ENCODE measurements at places on chromosomes 5 and 9. TPM values are rescaled to one million over a fixed set of nuclear protein-coding genes. Genes with fewer than 3 reads are reported as not detected.

The DBH gene
- total RNA-seq: 1.0 TPM

The DYNC2I2 gene
- total RNA-seq: 34.1 TPM

The EGFL7 gene
- total RNA-seq: 8.7 TPM

The COL23A1 gene
- total RNA-seq: not detected

The SH3TC2 gene
- total RNA-seq: 1.3 TPM

The ST8SIA4 gene
- 19.2 TPM for total RNA-seq

DNA sequence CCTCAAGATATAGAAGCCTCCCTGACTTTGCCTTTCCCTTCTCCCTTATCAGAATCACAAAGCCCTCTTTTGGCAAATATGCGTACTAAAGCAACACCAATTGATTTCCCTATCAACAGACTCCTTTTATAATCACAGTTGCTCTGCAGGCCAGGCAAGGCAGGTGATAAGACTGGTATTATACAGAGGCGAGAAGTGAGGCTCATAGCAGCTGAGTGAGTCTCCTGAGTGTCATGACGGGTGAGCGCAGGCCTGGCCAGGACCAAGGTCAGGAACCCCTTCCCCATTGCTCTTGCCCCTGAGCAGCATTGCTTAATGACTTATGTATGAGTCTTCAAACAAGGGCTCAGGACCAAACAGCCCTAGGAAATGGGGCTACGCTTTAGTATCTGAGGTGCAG is 70.8 kb downstream of the FBXO38 start:
- ATAC-seq: no peak

GRCh38 chr9:109997682-109998081 is 210.3 kb downstream of the C9orf152 start:
- no peak for ATAC-seq

DNA sequence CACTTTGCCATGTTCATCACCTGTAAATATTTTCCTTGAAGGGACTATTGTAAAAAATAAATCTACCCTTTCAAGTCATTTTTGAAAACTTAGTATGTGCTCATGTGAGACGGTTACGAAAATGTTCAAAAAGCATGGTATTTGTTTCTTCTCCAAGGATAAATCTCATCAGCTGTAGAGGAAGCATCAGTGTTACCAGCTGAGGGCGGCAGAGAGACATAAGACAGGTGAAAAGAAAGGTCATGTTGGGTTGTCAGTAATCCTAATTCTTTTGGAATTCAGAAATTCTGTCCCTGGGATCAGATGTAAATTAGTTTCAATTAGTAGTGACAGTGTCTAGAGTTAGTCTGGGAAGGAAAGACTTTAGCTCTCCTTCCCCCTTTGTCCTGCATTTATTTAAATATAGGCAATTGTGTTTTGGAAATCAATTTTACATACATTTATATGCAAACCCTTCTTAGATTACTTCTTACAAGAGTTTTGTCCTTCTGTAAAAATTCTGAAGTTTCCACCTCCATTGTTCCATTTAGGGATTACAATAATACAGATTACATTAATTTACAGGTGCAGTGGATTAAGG is 791.9 kb upstream of the CDH6 start:
- no peak for ATAC-seq

- no peak for ATAC-seq
Observed at GRCh38 chr5:174545926-174546325, 178.5 kb upstream of the MSX2 start.

GRCh38 chr9:79013715-79014610 is 557.8 kb upstream of the TLE4 start:
- ATAC-seq: no peak

DNA sequence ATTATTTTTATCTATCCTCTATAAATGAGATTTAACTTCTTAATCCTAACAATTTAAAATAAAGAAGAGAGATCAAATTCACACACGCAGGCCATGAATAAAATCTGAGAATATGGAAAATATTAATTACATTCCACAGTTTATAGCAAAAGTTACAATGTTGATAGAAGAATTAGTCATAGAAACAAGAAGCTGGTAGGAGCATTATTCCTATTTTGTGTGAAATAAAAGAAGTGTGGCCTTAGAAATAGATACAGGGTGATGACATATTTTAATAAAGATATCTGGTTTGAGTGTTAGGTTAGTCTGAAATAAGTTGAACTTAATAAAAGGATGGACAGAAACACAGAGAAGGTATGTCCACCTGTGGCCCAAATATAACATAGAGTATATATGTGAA is 790.4 kb upstream of the NUDT12 start:
- ATAC-seq: no peak

- ATAC-seq: peak; percentile 58
Observed at GRCh38 chr5:170427672-170428236, 38.6 kb upstream of the KCNMB1 start.

GRCh38 chr5:127834094-127834531 is 130.9 kb downstream of the CCDC192 start:
- peak; percentile 90 for ATAC-seq

DNA sequence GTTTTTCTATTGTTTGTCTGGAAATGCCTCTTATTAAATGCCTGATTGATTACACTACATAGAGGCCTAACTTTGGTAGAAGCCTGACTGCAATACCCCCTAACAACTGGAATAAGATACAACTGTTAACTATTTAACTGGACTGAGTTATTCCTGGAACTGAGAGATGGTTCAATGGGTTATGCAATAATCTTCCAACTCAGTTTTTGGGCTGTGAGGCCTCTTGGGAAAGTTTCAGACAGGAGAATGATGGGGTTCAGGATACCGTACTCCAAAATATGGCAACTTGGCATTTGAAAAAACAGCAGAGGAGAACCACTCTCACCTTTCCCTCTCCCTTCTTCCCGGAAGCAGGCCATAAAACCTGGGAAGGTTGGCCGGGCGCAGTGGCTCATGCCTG is 19.2 kb upstream of the PCDH1 start:
- no peak for ATAC-seq

DNA sequence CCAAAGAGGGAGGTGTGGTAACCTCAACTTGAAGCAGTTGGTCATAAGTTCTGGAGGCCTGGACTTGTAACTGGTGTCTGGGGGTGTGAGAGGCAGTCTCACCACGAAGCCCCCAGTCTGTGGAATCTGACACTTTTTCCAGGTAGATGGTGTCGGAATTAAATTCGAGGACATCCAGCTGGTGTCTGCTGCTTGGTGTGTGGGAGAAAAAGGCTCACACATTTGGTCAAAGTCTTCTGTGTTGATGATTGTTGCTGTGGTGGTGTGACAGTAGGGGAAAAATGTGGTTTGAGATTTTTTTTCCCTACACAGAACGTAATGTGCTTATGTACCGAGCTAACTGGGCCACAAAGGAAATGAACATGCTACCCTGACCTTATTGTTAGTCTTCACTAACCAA is 251.9 kb downstream of the MAT2B start:
- ATAC-seq: no peak

GRCh38 chr9:86858009-86858408 is 89.3 kb downstream of the GAS1 start:
- no peak for ATAC-seq

- ATAC-seq: no peak
Observed at GRCh38 chr9:121807069-121807822, 155.8 kb downstream of the DAB2IP start.

GRCh38 chr5:146520731-146521130 is 4.7 kb upstream of the GPR151 start:
- no peak for ATAC-seq

- ATAC-seq: no peak
Observed at GRCh38 chr5:160092960-160093707, 26.1 kb downstream of the PWWP2A start.

- peak; percentile 15 for ATAC-seq
Observed at GRCh38 chr5:79694652-79695051, 5.0 kb downstream of the CMYA5 start.

Measured in motor neuron (in vitro differentiated cells).